Activated CD4-positive, alpha-beta T cell treated with anti-CD3 and anti-CD28 coated beads for 24 hours (primary cell): ENCODE measurements at places on chromosomes 3 and 15.

DNA sequence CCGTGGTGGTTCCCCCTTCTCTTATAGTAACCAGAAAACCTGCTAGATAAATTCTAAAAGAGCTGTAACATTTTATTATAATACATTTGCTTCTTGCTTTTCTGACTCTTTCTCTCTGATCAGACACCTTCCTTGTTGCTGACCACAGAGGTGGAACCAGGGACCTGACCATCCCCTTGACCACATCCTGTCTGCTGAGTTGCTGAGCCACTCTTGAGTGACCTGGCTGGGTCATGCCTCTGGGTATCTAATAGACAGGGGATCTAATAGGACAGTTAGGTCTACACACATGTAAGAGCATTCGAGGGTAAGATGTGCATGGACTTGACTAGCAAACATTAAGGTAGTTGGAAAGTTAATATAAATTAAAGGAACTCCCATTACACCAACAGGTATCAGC is 22.8 kb upstream of the TRIM59 start:
- DNase-seq = no peak

DNA sequence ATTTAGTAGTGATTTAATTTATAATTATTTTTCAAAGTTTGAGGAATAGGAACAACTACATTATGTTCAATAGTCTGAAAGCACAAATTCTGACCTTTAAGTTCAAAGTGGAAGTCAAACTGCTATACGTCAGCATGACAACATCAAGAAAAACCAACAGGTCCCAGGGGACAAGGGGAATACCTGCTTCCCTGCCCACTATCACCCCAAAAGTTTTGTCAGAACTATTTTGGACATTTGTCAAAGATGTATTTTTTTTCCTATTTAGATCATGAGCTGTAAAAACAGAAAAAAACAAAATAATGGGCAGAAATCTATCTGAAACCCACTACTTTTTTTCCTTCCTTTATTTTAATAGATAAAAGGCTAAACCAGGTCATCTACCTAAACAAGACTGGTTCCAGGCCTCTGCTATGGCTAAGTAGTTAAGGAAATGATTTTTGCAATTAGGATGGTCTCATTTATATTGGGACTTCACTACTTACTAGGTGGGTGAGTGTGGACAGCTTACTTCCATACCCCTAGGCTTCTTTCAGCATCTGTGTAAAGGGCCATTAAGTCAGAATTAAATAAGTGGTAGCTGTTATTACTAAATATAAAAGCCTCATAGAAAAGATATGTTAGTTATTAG is 746.3 kb downstream of the FHIT start:
- no peak for DNase-seq

- DNase-seq = no peak
Measured at GRCh38 chr3:177482048-177482691, 284.9 kb upstream of the TBL1XR1 start.

DNA sequence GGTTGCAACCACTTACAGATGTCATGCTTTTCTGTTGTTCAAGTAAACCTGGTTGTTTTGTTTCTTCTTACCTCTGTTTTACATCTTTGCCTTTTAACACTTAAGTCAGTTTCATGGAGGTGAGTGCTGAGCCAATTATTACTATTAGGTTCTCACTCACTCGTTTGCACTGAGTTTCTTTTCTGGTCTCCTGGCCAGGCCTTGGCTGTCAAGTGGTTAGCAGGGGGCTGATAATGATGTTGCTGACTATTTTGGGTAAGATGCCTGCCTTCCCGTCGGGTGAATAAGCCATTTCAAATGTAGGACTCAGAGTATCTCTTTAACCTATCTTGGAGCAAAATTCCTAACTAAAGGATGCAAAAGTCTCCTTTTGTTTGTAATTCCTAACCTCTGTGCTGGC is 78.5 kb downstream of the KLHL25 start:
- DNase-seq = no peak

GRCh38 chr15:70627734-70628548 is 135.4 kb downstream of the UACA start:
- DNase-seq = no peak

DNA sequence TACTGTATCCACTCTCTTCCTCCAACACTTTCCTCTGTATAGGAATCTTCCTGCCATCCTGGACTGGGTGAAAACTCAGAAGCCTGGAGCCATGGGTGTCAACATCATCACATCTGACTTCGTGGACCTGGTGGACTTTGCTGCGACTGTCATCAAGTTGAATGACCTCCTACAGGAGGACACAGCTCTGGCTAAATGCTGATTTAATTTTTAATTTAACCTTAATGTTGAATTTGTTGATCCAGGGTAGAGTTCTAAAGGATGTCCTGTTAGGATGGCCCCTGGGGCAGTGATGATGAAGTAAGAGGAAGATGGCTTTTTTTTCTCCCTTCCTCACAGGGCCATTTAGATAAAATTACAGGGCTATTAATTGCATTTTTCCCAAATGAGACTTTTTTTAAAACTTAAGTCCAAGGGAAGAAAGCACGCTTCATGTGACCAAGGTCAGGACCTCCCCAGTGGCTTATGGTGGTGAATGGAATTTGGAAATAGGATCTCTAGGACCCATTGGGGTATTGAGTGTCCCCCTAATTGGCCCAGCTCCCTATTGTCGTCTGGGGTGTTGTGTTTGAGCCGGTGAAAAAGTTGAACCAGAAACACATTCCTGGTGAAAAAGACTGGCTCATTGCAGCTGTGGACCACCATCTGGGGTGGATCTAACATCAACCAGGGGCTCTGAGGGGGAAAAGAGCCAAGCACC is 125.7 kb upstream of the ZBED2 start:
- DNase-seq = no peak

DNA sequence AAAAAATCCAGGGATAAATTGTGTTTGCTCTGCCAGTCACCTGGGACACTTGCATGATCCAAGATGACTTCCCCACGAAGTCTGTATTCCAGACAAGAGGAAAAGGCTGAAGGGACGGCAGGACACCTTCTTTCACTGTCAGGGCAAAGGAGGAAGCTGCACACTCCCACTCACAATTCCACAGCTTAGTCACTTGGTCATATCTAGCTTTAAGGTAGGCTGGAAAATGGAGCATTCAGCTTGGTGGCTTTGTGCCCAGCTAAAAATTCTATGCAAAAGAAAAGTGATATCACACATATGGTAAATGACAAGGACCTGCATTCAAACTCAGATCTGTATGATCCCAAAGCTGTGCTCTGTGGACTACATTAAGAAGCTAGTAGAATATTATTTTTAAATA is 109.2 kb upstream of the TPM1 start:
- DNase-seq = no peak

GRCh38 chr15:69780374-69780773 is 317.3 kb downstream of the TLE3 start:
- no peak for DNase-seq

DNA sequence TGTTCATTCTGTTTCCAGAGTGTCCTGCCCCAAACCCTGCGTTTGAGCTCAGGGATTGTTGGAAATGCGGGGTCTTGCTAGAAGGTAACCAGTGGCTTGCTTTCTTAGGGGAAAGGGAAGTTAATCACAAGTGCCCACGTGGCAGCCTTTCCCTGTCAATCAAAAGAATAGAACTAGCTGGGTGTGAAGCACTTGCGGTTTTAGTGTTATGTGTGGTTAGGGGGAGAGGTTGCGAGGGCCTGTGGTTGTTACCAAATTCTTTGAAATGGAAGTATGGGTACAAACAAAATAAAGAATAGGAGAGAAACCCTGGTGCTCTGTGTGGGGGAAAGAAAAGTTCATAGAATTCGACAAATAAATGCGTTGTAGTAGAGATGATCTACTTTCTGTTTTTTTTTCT is 67.6 kb downstream of the FNDC3B start:
- peak; percentile 17 for DNase-seq

GRCh38 chr3:74267588-74268184 is 346.8 kb downstream of the CNTN3 start:
- DNase-seq = no peak
